ENCODE measurements at places on chromosomes 6 and 20.

- no peak for DNase-seq
These were observed 135.7 kb downstream of the ALDH8A1 start for GRCh38 chr6:134814076-134814695.

DNA sequence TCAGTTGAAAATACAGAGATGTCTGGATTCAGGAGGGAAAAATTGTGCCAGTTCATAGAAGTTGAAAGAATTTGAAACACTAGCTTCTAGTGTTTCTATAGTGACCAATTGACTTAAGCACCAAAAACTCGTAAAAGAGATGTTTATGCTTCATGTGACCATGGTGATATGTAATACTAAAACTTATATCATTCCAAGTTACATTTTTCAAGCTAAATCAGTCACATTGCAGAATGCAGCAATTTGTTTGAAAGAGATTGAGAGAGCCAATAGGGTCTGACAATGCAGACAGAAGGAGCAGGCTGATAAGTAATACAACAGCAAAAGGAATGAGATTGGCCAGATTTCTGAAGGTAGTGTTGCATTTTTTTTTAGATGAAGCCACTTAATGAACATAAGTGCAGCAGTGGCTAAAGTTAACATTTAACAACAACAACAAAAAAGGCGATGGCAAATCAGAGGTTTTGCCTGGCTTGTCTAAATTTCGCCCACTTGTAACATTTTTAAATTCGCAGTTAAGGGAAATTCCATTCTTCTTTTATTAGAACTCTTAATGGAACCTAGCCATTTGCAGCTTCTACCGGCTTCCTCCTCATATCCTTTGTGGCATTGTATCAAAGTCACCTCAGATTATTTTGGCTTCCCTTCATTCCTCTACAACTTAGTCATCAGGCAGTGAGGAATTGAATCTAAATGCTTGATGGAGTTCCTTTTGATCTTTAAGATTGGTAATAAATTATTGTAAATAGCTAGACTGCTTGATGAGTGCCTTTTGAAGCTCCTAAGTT is 484.0 kb upstream of the SOX4 start:
- DNase-seq, result no peak

GRCh38 chr6:106247733-106248132 is 77.8 kb downstream of the ATG5 start:
- no peak for DNase-seq

- DNase-seq, result no peak
These were observed 77.2 kb upstream of the PTCHD4 start for GRCh38 chr6:48188158-48188557.

- DNase-seq, result peak; percentile 30
These were observed 125.7 kb upstream of the HDAC2 start for GRCh38 chr6:114096561-114097172.
